ENCODE measurements at places on chromosomes 3 and 15. TPM values are rescaled to one million over a fixed set of nuclear protein-coding genes. Genes with fewer than 3 reads are reported as not detected.

GRCh38 chr3:39000008-39000450, 51.7 kb downstream of the SCN11A start:
- DNase-seq: peak; percentile 14

- DNase-seq: no peak
Measured at GRCh38 chr3:12222775-12223485, 64.2 kb upstream of the TIMP4 start.

- DNase-seq: no peak
Measured at GRCh38 chr15:97023488-97023844, 693.0 kb downstream of the NR2F2 start.

DNA sequence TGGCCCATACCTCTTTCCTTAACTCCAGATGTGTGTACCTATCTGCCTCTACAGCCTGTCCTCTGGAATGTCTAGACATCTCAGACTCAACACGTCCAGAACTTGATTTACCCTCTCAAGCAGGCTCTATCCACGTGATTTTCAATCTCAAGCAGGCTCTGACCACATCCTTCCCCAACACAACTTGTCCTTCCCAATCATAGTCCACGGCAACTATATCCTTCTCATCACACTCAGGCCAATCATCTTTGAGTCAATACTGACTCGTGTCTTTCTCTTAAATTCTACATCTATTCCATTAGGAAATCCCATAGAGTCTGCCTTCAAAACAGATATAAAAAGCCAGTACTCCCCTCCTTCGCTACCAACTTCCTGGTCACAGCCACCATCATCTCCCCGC, 70.4 kb downstream of the FOXP1 start:
- DNase-seq: no peak

- DNase-seq: peak; percentile 32
Measured at GRCh38 chr15:100311154-100311625, 30.6 kb downstream of the ADAMTS17 start.

DNA sequence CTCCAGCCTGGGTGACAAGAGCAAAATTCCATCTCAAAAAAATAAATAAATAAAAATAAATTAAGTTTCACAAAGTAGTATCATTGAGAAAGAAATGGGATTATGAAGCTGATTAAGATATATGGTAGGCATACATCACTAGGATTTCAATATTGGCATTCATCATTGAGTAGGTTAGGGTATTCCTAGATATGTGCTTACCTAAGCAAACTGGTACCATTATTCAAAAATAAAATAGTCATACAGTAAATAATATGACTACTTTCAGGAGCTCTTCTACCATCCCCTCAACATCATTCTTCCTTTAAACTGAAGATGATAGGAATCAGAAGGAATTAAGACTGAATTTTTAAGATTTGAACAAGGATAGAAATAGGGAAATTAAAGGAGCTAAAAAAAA, 66.6 kb downstream of the FRMD5 start:
- no peak for DNase-seq

GRCh38 chr15:91887921-91888373, 34.4 kb downstream of the SLCO3A1 start:
- no peak for DNase-seq

- DNase-seq: no peak
Measured at GRCh38 chr15:52975941-52976449, 185.9 kb upstream of the ONECUT1 start.

DNA sequence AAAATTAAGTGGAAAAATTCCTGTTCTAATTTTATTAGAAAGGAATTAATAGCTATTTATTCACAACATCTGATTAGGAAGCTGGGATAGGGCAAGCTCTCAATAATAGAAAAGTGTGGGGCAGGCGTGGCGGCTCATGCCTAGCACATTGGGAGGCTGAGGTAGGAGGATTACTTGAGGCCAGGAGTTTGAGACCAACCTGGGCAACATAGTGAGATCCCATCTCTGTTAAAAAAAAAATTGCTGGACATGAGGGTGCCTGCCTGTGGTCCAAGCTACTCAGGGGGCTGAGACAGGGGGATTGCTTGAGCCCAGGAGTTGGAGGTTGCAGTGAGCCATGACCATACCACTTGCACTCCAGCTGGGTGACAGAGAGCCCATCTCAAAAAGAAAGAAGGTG, 119.6 kb downstream of the TCF12 start:
- DNase-seq: no peak

- peak; percentile 12 for DNase-seq
Measured at GRCh38 chr3:58236527-58237237, 910 bp upstream of the ABHD6 start.

DNA sequence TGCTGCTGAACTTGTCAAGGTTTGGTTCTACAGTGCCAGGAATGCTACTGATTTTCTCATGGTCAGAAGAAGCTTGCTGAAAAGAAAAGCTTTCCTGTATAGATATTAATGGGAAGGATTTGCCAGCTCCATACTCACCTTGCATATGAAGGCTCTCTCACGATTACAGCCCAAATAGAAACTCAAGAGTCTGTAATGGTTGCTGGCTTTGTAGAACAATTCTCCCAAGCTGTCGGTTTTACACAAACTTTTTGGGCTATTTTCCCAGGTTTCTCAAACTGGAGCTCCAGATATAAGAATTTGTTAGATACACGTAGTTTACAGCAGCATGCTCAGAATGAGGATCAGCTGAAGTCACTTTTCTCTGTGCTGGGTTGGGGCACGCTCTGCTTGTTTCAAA, 30.1 kb upstream of the LRRC3B start:
- no peak for DNase-seq

DNA sequence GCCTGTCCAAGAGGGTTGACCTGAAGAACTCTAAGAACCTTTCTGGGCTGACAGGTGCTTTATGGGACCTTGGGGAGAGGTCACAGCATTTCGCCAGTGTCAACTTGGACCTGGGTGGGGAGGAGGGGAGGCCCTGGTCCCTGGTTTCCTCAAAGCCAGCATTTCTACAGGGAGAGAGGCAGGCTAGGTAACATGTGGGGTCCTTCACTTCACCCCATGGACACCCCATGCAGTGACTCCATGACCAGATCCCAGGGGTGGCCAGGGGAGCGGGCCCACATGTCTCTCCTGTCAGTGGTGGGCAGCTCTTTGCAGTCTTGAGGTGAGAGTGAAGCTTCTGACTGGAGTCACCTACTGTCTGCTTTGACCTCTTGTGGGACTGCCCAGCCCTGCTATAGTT, 35.8 kb downstream of the GOLGA6L10 start:
- DNase-seq: no peak

GRCh38 chr15:98143116-98143515, 182.6 kb downstream of the ARRDC4 start:
- no peak for DNase-seq

RAB7A gene
- total RNA-seq: 29.8 TPM

RASL12 gene
- 2.4 TPM for total RNA-seq

DNA sequence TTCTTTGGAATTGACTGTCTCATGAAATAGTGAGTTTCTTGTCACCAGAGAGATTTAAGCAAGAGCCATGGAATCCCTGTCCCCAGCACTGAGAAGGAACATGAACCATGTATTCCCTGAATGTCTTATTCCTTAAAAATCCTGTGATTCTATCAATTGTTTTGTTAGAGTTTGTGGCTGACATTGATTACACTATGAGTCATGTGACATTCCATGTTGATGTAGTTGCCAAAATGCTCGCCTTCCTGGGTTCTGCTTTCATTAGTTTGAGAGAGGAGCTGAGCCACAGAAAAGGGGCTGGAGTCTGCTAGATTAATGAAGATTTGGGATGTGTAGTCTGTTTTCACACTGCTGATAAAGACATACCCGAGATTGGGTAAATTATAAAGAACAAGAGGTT, 294.9 kb upstream of the CTDSPL start:
- DNase-seq: no peak

- no peak for DNase-seq
Measured at GRCh38 chr3:70734756-70735155, 422.3 kb upstream of the MDFIC2 start.

DNA sequence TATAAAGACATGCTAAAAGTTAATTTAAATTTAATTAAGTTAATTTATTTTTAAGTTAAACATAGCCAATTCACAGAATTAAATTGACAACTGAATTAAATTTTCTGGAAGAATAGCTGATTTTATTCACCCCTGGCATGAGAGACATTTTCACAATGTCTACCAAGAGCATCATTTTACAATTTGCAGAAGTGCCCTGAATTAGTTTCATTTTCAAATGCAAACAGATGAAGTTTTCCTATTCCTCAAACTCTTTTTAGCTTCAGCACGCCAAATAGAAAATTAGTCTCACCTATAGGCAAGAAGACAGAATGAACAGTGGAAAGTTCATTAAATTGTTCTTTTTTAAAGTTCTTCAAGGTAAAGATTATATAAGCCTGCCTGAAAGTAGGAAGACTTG, 259.3 kb downstream of the ZBBX start:
- no peak for DNase-seq

GRCh38 chr3:58009026-58009748, 965 bp downstream of the FLNB start:
- DNase-seq: no peak

ITIH1 gene
- total RNA-seq: not detected

DNA sequence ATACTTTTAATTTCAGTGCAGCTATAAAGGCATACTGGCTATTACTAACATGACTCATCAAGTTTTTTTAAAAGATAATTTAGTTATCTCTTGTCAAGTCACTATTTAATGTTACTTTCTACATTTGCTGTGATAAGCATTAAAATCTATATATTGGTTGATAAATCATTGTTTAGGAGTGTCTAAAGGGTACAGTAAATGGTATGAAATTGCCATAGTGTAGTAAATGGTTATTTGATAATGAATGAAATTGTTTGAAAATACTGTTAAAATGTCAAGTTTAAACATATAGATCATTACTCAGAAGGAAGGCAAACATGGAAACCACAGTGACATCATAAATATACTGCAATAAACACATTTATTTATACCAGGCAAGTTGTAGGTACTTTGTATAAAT, 13.2 kb upstream of the BNIP2 start:
- no peak for DNase-seq

DNA sequence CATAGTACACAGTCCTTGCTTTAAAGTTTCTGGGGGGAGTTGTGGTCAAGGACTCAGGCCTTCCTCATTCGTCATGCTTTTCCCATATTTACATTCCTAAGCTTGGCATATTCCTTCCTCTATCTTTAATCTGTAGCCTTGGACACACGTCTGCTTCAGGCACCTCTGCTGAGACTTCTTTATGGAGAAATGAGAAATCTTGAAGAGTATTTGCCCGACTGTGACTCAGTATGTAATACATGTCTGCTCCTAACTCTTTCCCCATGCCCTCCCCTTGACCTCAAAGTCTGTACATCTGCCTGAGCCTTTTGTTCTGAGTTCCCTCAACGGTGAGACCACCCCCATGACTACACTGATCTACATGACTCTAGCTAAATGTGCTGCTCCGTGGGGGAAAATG, 246.1 kb downstream of the SI start:
- DNase-seq: no peak

GRCh38 chr3:113436809-113437208, 4.5 kb downstream of the CFAP44 start:
- DNase-seq: no peak

DNA sequence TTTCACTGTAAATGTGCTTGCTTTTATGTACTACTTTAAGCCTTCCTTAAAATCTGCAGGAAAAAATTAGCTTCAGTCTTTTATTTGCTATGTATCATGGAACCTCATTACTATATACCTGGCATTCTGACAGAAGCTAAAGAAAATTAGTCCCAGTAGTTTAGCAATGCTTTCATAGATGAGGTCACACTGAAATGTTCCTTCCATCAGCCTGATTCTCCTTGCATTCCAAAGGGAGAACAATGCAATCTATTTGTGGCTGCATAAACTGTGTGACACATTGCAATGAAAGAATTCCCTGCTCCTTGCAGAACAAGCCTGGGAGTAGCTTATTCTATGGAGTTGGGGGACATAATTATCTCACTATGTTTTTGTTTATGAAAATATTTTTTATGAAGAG, 691.5 kb upstream of the ARPP21 start:
- DNase-seq: no peak

DNA sequence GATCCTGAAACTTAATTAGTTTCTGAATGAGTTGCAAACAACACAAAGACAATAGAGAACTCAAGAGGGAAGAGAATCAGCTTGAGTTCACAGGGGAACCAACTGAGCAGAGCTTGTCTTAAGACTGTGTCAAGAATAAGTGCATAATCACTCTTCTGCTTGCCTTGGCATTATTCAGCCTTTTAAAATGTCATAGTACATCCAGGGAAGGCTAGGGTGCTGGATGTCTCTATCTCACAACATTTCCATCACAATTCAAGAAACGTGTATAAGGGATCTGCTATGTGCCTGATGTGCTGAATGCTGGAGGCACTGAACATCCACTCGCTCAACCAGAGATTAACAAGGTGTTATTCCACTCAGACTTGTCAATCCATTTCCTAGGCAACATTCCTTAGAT, 122.6 kb downstream of the CPNE4 start:
- no peak for DNase-seq

- DNase-seq: no peak
Measured at GRCh38 chr3:117842086-117842485, 1132.5 kb downstream of the TUSC7 start.

CCDC13 gene
- 2.4 TPM for total RNA-seq

HGD gene
- total RNA-seq: under 0.01 TPM

ARGFX gene
- not detected for total RNA-seq

KBTBD13 gene
- not detected for total RNA-seq

- DNase-seq: no peak
Measured at GRCh38 chr3:111669926-111670630, 74.9 kb upstream of the ZBED2 start.

DNA sequence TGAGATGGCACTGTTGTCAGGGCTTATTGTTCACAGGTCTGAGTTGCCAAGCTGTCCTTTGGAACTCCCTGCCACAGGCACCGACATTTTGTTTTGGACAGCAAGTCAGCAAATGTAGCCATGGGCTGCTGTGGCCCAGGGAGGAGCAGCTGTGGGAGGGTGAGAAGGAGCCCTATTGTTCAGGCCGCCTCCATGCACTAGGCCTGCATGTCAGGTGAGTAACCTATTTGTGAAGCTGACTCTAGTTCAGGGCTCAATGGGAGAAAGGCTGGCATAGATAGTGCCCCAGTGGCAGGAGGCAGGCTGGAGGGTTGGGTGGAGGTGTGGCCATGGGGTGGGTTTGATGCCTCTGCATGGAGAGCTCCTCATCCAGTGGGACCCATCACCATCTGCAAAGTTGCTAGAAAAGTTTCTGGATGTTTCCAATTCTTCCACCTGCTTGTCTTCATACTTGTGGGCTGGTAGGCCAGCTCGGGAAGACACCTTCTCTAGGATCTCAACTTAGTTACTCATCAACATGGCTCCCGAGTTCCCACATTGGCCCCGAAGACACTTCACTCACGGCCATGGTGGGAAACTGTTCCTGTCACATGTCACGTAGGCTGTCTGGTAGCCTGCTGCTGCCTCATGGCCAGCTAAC, 19.5 kb downstream of the AMOTL2 start:
- no peak for DNase-seq

GRCh38 chr15:80609512-80609946, 85.6 kb upstream of the ABHD17C start:
- no peak for DNase-seq

GRCh38 chr3:18738393-18739098, 313.4 kb upstream of the SATB1 start:
- DNase-seq: no peak

GRCh38 chr3:129015388-129016105, 14.4 kb downstream of the EFCC1 start:
- DNase-seq: no peak

LARP6 gene
- 16.3 TPM for total RNA-seq
